ENCODE measurements at places on chromosomes 11 and 22.

GRCh38 chr22:41597635-41597953 lies 8.0 kb upstream of the PMM1 start:
- DNase-seq, result no peak

DNA sequence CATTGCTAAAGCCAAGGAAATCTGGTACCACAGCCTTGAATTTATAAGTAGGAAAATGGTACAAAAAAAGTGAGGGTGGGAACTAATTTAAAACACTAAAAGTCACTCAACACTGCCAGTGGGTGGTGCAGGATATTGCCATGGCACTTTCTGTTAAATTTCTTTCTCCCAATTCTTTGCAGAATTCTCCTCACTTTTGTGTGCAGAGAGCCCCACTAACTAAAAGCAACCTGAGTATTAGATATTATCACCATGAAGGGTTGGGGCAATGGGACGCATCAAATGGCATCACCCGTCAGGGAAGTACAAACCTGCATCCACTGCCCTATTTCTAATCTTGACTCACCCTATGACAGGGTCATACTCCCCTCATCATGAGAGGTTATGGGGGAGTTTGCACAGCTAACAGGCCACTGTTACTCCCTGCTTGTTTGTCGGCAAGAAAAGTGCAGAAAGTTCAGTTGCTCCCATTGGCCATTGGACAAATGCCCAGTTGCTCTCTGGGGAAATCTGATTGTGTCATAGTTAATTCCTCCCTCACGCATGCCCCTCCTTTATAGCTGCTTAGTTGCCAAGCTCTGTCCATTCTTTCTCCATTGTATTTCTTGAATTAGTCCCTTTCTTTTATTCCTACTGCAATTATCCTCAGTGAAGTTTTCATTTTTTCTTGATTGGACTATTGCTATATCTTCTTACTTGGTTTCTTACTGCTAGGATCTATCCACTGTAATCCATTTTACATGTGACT lies 93.8 kb upstream of the BLID start:
- no peak for DNase-seq

- DNase-seq, result no peak
These were observed 90.0 kb downstream of the EXT2 start for GRCh38 chr11:44185522-44185921.

DNA sequence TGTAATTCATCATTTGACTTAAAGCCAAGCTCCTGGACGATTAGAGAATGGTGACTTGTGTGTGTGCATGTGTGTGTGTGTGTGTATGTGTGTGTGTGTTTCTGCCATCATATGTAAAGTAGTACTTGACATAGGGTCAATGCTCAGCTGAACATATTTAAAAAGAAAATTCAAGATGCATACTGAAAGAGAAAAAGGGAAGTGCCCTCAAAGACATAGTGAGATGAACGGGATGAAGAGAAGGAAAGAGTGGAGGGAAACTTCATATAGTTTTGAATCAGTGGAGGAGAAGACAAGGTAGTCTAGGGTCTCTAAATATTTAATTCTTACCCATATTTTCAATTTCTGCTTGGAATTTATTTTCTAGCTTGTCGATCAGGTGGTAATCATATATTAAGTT lies 4.0 kb downstream of the TCN1 start:
- DNase-seq, result no peak

GRCh38 chr11:43367382-43368178 lies 8.9 kb downstream of the TTC17 start:
- no peak for DNase-seq

DNA sequence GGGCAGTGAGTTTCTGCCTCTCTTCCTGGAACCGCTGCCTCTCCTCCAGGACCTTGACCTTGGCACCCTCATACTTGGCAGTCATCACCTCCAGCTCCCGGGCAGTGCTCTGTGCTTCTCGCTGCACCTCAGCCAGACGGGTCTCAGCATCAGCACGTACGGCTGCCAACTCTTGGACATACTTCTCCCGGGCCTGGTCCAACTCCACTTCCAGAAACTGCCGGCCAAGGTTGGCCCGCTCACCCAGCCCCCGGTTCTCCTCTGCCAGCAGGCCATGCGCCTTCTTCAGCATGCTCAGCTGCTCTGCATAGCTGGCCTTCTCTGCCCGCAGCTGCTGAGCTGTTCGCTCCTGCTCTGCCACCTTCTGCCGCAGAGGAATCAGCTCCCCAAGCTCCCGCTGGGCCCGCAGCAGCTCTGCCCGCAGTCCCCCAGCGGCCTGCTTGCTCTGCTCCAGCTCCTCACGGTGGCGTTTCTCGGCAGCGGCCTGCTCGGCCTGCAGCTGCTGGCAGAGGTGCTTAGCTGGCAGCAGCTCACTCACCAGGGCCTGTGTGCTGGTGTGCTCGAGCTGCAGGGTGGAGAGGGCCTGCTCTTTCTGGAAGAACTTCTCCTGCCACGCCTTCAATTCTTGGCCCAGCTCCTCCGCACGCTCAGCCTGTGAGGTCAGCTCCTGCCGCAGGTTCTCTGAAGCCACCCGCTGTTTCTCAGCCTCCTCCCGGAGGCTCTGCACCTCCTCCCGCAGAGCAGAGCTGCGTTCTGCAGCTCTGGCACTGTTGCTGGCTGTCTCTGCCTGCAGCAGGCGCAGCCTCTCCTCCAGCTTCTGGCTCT lies 14.4 kb downstream of the IL18BP start:
- no peak for DNase-seq

- DNase-seq, result peak; percentile 0
These were observed 255.5 kb upstream of the B3GAT1 start for GRCh38 chr11:134667505-134667904.

DNA sequence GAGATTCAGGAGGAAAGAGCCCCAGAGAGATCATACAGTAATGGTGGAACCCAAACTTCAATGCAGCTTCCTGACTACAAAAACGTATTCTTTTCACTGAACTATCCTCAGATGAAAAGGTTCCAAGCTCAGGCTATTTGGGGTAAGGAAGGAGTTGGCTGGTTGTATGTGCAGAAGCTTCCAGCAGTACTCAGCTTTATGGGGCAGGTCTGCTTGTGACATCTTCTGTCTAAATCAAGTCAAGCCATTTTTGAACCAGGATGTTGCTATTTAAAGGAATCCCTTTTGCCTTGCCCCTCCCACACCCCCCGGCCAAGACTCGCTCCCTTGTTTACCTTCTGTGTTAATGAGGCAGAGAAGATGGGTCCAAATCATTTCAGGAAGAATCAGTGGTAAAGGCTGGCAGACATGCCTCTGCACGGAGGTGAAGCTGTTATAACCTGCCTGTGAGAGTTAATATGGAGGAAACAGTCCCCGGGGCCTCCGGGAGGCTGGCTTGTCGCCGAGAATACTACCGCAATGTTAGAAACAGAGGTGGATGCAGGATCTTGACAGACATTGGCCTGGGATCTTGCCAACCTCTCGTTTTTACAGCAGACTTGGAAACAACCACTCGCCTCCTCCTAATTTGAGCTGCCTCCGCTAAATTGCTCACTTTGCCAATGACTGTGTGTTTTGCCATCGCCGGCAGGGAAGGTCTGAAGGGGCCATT lies 45.4 kb downstream of the TIMP3 start:
- no peak for DNase-seq

DNA sequence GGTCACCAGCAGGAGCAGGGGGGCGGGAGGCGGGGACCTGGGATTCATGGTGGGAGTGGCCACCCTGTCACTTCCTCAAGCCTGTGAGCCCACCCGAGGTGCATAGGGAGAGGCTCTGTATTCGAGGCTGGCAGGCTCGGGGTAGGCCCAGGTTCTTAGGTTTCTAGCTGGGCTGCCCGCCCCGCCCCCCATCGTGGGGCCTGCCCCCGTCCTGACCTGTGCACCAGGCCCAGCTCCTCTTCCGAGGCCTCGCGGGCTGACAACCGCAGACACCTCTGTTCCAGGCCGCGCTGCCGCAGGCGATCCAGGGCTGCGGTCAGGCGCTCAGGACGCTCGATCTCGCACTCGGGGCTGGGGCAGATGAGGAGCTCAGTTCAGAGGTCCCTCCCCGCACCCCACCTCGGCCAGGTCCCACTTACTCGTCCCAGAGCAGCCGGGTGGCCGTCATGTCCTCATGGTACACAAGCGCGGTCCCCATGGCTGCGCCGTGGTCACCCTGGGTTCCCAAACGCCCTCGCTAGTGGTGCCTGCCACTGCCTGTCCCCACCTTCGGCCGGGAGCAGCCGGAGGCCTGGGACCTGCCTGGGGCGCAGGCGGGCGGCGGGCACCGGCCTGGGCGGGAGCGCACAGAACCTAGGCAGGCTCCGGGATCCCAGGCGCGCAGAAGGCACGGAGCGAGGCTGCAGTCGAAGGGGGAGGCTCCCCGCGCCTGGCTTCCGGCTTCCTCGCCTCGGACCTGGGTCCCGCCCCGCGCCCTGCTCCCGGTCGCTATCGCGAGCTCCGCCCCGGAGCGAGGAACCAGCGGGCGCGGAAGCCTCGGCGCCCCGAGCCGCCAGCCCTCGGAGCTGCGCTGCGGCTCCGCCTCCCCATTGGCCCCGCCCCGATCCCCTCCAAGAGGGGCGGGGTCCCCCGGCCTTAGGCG lies at the start of gene HDAC10:
Gene HDAC10, minus strand, starts transcription at position 711 of the 922 bp plus-strand sequence. Its CDS starts 233 bp downstream, at position 478.
- peak; percentile 85 for DNase-seq

GRCh38 chr11:69385832-69386427 lies 92.0 kb downstream of the MYEOV start:
- DNase-seq, result no peak

- DNase-seq, result peak; percentile 65
These were observed 83.6 kb upstream of the NCAM1 start for GRCh38 chr11:112877581-112877980.

DNA sequence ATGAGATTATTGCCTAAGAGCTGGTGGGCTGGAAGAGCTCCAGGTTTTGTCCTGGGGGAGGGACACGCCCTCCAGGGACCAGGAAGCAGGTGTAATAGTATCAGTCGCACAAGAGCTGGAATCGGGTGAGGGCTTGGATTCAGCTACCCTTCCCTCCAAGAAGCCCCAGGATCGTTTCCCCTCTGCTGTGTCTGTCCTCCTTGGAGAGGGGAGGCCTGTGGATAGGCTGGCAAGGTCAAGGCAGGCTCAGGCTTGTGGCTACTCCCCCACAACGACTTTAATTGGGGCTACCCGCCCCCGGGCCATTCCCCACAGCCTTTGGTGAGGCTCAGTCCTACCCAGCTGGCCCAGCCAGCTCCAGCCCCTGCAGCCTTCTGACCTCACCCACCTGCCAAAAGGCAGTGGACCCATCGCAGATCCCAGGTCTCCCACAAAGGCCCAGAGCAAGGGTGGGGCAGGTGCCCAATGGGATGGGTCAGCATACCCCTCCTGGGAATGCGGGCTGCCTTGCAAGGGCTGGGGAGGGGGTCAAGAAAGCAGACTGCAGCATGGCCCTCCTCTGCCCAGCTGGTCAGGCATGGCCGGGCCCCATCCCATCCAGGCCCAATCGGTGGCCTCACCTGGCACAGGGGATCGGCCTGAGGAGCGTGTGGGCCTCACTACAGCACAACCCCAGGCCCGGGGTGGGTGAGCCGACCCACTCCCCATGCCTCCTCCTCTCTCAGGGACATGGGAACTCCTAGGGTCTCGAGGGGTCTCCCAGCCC lies 1.0 kb downstream of the CTSD start:
- DNase-seq, result no peak

GRCh38 chr11:39745401-39745800 lies 1714.1 kb downstream of the LRRC4C start:
- DNase-seq, result no peak

- DNase-seq, result no peak
These were observed at the start of gene TMPRSS13 for GRCh38 chr11:117929142-117929915. TSS of gene TMPRSS13 (minus strand) at chr11:117929402. CDS start at chr11:117929307, 95 bp downstream.

GRCh38 chr11:65932558-65932919 lies 12.7 kb upstream of the TSGA10IP start:
- peak; percentile 28 for DNase-seq

- no peak for DNase-seq
These were observed 626 bp downstream of the TRIM22 start for GRCh38 chr11:5690216-5690615.

GRCh38 chr11:17102462-17102861 lies 25.0 kb upstream of the RPS13 start:
- no peak for DNase-seq

GRCh38 chr22:25563761-25564319 lies 635 bp upstream of the GRK3 start:
- peak; percentile 66 for DNase-seq

Data from retina (tissue), 1 donor.